NCI-H1417 treated with DMSO at 0.1 percent for 48 hours (cell line): ENCODE measurements at places on chromosomes 2 and 18.

- no peak for DNase-seq
Measured at GRCh38 chr2:1588978-1589621, 155.2 kb downstream of the PXDN start.

DNA sequence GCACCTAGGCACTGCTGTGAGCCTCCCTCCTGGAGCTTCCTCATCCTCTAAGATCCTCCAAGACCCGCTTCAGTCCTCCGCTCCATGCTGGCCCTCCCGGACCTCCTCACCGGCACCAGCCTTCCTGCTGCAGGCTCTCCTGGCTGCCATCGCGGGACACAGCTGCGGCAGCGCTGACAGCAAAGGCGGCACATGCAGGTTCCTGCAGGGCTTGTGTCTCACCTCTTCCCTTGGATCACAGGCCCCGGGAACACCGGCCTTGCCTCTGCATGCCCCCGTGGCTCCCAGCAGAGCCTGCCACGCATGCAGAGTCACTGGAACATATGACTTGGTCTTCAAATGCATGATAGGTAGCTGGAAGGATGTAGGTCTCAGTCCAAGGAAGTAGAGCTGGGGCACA lies 67.2 kb downstream of the PTGR3 start:
- DNase-seq, result no peak

DNA sequence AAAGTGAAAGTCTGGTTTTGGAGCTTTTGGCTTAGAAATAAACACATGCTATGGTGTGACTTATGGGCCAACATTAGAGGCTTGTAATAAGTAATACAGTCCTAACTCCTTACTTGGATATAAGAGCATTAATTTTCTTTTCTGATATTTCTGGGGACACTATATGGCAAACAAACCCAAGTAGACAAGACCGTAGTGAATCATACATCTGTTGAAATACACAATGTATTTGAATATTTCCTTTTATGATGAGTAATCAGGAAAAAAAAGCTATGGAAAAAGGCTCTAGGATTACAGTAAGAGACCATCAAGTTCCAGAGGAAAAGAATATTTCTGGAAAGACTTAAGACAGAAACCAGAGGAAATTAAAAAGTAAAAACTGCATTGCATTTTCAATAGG lies 146.0 kb upstream of the CYP26B1 start:
- no peak for DNase-seq

DNA sequence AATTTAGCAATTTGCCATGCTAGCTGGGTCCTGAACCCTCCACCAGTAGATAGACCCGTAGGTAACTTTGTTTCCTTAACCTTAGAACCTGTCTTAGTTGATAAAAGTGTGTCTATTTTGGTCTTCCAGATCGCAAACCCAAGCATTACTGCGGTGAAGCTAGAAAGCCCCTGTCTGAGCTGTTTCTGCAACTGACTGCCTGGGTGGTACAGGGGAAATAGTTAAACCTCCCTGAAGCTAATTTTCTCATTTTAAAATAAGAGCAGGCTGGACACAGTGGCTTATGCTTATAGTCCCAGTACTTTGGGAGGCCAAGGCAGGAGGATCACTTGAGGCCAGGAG lies 101.7 kb upstream of the MSH2 start:
- DNase-seq, result no peak

DNA sequence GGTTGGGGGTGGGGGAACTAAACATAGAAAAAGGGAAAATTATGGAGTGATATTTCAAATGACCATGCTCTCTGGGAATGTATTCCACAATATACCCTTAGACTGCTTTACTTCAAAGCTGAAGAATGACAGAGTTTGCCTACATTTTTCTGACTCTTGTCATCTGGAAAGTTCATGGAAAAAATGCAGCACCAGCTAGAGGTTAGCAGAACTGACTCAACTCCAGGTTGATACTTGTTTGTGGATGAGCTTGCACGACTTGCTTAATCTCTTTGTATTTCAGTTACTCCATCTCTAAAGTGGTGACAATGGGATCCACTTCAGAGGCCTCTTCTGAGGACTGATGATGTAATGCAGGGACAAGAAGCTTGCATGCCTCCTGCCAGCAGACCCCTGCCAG lies 824.0 kb upstream of the ID2 start:
- no peak for DNase-seq

DNA sequence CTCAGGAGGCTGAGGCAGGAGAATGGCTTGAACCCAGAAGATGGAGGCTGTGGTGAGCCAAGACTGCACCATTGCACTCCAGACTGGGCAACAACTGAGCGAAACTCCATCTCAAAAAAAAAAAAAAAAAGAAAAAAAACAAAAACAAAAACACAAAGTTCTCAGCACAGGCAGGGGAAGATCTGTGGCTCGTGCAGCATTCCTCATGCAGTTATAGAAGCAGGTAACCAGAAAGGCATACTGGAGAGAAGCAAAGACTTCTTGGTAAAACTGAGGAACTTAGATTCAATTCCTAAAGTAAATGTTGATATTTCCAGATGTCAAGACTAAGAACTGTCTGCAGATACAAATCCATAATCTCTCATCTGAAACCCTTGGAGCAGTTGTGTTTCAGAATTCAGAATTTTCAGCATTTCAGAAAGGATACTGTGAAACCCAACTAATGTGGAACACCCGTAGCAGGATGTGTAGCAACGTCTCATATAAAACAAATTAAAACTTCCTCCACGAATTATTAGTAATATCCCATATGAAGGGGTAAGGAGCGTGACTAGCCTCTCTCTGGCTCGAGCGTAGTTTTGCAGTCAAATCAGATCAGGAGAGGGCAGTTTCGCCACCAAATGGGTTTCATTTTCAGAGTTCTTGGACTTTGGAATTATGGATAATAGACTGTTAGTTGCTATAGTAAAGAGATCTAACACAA lies 13.2 kb upstream of the SLC25A52 start:
- no peak for DNase-seq

- DNase-seq, result no peak
Measured at GRCh38 chr18:23121133-23121532, 14.2 kb upstream of the CABLES1 start.

DNA sequence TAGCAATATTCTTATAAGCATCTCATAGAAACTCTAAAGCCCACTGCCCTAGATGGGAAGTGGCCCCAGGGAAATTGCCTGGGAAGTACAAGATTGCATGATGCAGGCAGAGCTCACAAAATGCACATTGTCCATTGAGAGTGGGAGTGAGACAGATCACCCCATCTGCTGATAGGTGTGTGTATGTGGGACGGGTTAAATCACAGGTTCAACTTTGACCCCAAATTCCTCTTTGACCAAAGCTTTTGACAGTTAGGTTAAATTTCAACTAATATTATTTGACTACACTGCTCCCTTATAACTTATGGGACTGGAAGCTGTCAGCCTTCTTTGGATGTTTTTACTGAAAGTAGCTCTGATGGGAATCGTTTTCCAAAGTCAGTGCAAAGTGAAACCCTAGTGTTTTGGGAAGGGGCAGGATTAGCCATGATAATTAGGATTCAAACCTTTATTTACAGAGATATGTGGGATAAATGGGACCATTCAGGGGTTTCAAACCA lies 11.4 kb upstream of the FABP1 start:
- no peak for DNase-seq

- DNase-seq, result no peak
Measured at GRCh38 chr2:185128996-185129395, 530.7 kb downstream of the ZNF804A start.
